ENCODE measurements at places on chromosomes 5 and 9.

GRCh38 chr9:118882684-118883083 is 486.6 kb downstream of the BRINP1 start:
- no peak for DNase-seq

DNA sequence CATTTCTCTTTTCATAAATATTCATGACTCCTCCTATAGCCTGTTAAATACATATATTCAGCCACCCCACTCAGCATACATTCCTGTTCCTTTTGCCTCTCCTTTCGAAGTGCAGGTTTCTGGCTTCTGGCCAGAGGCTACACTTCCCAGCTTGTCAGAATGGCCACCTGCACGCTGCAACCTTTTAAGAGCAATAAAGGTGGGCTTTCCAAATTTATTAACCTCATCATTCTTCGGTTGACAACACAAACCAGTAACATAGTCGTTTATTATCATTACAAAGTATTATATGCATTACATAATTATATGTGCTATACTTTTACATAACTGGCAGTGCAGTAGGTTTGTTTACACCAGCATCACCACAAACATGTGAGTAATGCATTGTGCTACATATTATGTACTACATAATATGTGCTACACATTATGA is 16.5 kb upstream of the TMEM171 start:
- DNase-seq: no peak

DNA sequence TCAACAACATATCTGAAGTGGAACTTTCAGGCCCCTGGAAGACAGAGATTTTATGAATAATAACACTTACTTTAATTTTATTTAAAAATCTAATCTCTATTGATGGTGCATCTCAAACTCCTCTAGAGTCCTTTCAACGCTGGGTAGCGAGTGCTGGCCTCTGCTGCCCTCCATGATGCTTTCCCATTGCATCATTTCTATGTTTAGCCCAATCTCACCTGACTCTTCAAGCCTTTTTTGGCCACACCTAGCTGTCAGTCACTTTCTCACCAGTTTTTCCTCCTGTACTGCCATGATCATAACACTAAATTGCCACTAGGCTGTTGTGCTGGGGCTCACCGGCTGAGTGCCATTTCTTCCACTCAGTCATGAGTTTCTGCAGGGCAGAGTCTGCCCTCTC is 396.1 kb upstream of the DAP start:
- DNase-seq: no peak

DNA sequence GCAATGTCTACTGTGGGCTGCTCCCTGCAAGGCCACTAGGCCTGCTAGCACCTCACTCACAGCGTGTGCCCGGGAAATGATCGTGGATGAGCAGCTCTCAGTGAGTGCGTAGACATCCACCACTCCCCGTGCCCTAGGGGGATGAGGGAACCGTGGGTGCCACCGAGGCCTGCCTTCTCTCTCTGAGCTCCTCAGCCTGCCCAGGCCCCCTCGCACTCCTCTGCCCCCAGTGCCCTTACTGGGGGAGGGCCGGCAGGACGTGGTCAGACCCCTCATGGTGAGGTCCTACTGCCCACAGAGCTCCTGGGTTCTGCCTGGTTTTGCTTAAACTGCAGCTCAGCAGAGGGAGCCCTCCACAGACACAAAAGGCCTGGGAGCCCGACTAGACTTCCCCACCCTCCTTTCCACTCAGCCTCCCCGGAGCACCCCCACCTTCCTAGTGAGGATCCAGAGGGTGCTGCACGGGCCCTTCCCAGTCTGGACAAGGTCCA is 220.0 kb downstream of the CACNA1B start:
- DNase-seq: no peak

DNA sequence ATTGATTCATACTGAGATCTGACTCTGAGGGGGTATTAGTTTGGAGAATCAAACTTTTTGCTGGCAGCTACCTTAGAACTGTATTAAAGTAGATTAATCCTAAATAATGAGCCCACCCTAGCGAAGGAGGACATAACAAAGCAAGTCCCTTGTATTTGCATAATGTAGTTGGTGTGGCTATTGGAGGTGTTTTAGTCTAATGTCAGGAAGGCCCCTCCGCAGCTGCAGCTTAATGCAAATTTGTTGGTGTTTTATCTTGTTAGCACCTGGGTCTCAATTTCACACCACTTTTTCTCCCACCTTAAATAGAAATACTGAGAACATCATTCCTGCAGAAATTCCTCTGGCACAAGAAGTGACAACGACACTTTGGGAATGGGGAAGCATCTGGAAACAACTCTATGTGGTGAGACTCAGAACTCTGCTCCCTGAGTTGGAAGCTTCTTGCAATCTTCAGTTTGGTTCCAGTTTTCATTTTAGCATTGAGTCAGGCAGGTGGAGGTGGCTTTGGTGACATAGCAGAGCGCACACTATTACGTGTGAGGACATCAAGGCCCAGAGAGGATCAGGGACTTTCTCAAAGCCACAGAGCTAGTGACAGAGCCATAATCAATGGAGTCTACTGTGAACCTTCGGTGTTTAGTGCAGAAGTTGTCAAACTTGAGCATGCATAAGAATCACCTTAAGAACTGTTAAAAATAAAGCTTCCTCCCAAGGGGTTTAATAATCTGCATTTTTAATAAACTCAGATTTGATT is 33.9 kb downstream of the DOCK2 start:
- no peak for DNase-seq

GRCh38 chr9:136726631-136727191 is 14.3 kb downstream of the DIPK1B start:
- no peak for DNase-seq

DNA sequence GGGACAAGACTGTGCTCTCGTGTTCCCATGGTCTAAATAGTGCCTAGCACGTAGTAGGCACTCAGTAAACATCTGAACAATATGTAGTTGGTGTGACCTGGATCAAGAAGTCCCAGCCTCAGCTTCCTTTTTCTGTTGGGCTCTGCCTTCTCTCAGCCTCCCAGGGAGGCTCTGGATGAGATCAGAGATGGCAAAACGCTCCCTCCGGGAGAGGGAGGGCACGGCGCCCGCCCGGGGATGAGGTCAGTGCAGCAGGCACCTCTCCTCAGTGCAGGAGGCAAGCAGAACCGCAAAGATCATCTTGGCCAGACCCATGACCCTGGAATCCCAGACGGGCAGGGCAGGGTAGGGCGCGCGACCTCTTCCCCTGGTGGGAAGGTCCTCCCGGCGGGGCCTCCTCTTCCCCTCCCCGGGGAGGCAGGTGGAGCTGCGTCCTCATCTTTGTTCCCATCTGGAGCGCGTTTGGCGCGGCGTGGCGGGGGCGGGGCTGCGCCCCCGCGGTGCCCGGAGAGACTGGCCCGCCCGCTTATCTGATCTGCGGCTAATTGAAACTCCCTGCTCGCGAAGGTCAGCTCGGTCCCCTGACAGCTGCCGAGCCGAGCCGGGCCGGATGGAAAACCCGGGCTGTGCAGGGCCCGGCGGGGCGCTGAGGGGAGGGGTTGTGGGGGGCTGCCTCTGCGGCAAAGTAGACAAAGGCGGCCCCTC is 60.9 kb downstream of the CXXC5 start:
- no peak for DNase-seq

DNA sequence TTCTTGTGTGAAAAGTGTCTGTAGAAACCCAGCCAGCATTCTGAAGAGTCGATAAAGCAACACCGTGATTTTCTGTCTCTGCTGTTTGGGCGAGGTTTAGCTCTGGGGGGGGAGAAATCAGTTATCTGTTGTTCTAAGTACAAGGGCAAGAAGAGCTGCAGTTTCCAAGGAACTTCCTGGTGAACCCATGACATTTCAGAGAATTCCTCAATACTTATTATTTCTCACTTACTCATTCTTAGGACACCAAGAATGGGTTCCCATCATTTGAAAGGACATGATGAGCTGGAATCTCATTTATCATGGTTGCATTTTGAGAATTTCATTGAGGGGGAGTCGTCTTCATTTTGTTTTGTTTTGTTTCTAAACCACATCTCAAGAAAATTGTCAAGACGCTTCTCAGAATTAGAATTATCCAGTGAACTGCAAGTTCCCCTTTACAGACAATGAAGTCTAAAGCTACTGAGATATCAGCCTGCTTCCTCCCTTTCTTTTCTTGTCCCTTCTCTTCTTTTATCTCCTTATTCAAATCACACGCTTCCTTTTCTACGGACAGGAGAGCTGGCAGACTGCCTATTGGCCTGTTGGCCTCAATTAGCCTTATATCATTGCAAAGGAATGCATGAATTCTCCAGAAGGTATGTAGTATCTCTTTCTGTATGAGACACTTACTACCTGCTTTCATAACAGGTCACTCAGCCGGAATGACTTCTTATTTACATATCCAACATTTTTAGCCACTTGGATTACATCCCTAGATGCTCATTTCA is 53.7 kb downstream of the ZNF462 start:
- no peak for DNase-seq

GRCh38 chr5:121174351-121174750 is 677.3 kb upstream of the FTMT start:
- DNase-seq: no peak

DNA sequence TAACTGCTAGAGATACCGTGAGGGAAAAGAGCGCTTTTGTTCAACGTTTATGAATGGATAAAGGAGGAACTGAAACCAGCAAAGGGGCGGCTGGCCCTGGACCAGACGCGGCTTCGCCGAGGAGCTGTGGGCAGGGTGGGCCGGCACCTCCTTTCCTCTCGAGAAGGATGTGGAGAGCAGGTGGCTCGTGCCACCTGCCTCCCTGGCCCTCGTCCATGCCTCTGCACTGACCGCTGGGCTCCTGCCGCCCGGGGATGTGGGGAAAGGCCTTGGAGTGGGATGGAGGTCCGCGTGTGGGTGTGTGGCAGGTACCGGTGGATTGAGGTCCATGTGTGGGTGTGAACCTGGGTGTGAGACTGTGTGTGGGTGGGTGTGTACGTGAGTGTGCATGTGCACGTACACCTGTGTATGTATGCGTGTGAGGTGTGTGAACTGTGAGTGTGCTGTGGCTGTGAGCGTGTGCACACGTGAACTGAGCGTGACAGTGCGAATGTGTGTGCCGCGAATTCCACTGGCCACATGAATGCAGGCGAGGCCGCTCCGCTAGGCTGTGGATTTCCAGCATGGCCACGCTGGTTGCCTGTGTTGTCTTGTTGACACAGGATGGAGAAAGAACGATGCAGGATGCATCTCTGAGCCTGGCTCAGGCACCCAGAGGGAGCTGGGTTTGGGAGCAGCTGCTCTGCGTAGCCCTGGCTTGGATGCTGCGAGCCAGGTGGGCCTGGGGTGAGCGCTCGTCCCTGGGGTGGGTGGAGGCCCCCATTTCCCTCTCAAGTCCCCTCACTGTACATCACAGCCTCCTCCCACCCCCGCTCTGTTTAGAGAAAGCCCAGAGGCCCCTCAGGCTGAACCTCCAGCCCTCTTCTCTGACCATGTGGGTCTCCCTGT is 4.4 kb upstream of the CEP72 start:
- DNase-seq: no peak

GRCh38 chr5:68303754-68304420 is 88.3 kb downstream of the PIK3R1 start:
- no peak for DNase-seq

DNA sequence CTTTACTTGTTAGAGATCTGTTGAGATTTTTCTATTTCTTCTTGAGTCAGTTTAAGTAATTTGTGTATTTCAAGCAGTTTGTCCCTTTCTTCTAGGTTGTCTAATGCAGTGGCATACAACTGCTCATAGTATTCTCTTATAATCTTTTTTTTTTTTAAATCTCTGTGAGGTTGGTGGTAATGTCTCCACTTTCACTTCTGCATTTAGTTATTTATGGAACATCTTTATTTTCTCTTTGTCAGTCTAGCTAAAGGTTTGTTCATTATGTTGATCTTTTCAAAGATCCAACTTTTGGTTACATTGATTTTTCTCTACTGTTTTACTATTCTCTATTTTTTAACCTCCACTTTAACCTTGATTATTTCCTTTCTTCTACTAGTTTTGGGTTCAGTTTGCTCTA is 13.8 kb downstream of the FOXE1 start:
- DNase-seq: no peak

DNA sequence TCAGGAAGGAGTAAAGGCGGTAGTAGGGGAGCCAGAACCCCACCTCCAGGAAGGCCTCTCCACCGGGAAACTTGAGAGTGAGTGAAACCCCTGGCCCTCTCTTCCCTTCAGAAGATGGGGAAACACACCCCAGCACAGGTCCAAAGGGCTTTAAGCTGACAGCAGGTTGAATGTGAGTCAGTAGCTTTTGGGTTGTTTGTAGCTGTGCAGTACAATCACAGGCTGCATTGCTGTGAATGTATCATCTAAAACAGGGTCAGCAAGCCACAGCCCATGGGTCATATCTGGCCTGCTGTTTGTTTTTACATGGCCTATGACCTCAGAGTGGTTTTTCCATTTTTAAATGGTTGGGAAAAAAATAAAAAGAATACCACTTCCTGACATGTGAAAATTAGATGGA is 10.0 kb downstream of the OTULINL start:
- DNase-seq: no peak

- DNase-seq: no peak
Measured at GRCh38 chr9:80518441-80518840, 946.7 kb downstream of the TLE4 start.

DNA sequence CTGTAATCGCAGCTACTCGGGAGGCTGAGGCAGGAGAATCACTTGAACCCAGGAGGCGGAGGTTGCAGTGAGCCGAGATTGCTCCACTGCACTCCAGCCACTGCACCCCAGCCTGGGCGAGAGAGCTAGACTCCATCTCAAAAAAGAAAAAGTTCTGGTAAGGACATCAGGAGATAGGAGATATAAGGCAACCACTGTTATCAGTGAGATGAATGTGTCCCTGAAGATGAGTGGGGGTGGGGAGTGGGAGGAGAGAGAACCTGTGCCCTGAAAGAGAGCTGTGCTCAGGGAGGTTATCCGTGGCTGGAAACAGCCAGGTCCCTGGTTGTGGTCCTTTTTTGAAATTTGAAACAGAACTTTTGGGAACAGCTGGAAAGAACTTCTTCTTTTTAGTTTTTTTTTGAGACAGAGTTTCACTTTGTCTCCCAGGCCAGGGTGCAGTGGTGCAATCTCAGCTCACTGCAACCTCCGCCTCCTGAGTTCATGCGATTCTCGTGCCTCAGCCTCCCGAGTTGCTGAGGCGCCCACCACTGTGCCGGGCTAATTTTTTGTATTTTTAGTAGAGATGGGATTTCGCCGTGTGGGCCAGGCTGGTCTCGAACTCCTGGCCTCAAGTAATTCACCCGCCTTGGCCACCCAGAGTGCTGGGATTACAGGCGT is 2.6 kb downstream of the PTPA start:
- DNase-seq: no peak

- no peak for DNase-seq
Measured at GRCh38 chr9:114233491-114234185, 78.3 kb downstream of the COL27A1 start.

DNA sequence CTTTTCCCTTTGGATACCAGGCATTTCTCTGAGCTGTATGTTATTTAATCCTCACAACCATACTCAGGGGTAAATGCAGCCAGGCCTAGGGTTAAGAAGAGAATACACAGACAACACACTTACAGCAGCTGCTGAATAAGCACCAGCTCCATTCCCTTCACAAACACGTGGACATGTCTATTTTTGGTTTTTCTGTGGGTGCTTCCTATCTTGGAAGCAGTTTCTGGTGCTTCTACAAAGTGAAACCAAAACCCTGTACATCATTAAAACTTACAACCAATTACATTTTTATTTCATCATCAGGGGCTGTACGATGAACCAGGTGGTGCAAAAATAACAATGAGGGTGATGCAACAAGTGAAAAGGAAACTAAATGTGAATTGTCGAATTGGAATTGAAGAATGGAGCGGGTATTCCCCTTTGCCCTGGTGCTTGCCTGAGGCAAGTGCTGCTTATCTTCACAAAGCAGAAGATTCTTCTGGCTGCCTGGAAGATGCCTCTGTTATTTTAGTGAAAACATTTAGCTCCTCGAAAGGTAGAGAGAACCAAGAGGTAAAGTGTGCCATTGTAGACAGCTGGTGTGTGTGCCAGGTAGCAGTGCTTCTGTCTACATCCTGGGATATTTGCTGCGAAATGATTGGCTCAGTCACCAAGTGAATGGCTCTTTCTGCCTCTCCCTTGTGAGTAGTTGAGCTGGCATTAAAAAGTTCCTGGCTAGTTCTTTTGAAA is 18.6 kb upstream of the IFNB1 start:
- no peak for DNase-seq
